ENCODE measurements at places on chromosomes 6 and 20.

DNA sequence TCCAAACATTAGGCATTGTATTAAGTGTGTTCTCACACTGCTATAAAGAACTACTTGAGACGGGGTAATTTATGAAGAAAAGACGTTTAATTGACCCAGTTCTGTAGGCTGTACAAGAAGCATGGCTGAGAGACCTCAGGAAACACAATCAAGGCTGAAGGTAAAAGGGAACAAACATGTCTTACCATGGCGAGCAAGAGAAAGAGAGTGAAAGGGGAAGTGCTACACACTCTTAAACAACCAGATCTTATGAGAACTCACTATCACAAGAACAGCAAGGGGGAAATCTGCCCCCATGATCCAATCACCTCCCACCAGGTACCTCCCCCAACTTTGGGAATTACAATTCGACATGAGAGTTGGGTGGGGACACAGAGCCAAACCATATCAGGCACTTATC, 86.6 kb upstream of the TOP1 start:
- no peak for DNase-seq

DNA sequence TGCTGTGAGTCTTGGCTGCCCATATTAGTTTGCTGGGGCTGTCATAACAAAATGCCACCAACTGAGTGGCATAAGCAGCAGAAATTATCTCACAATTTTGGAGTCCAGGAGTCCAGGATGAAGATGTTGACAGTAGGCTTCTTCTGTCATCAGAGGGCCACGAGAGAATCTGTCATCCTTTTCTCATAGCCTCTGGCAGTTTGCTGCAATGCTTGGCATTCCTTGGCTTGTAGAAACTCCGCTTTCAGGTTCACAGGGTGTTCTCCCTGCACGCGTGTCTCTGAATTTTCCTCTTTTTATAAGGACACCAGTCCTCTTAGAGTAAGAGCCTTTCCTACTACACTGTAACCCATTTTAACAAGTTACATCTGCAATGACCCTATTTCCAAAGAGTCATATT, 838.4 kb downstream of the TFAP2A start:
- DNase-seq: no peak

GRCh38 chr6:150029276-150029675, 3.9 kb upstream of the RAET1L start:
- no peak for DNase-seq

DNA sequence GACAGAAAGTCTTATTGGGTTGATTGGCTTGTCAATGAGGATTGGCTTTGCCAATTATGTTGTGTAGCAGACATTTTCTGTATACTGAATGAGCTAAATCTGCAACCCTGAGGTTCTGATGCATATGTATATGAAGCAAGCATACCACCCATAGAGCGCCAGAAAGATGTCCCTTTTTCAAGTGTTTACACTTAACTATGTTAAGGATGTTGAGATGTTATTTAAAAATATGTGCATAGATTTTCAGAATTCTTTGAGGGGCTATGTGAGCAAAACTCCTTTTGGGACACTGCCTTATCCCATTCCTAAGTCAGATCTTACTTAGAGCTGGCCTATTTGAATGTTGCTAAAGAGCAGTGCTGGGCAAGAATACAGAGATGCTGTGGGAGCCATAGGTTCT, 1.9 kb downstream of the AIG1 start:
- DNase-seq: no peak

DNA sequence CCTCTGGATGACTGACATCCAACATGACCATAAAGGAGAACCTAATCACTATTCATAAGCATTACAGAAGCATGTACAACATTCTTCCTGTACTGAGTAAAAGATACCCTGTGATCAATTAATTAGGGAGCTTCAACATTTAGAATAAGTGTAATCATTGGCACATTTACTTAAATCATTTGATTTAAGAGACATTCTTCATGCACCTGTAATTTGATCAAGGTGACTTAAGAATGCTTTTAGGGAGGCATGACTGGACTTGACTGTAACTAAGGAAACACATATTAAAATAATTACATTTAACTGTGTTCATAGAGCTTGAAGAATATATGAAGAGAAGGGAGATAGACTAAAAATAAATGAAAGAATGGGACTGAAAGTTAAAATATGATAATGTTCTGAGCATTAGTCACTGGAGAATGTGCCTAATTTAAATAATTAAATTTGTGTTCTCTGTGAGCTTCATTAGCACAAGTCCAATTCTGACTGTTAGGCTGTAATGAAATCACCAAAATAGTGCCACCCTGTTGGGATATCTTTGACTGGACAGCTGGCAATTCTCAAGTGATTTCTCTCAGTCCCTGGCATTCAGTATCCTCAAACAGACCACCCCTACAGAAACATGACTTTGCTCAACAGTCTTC, 295.5 kb upstream of the ADGRB3 start:
- no peak for DNase-seq

- no peak for DNase-seq
Measured at GRCh38 chr6:129497481-129498441, 212.2 kb downstream of the ARHGAP18 start.

All from brain pericyte (primary cell).